ENCODE measurements at places on chromosomes 7 and 10.

GRCh38 chr10:11146402-11147171, 128.9 kb downstream of the CELF2 start:
- DNase-seq: no peak

- no peak for DNase-seq
Observed at GRCh38 chr10:98758463-98758862, 311.7 kb upstream of the HPS1 start.

DNA sequence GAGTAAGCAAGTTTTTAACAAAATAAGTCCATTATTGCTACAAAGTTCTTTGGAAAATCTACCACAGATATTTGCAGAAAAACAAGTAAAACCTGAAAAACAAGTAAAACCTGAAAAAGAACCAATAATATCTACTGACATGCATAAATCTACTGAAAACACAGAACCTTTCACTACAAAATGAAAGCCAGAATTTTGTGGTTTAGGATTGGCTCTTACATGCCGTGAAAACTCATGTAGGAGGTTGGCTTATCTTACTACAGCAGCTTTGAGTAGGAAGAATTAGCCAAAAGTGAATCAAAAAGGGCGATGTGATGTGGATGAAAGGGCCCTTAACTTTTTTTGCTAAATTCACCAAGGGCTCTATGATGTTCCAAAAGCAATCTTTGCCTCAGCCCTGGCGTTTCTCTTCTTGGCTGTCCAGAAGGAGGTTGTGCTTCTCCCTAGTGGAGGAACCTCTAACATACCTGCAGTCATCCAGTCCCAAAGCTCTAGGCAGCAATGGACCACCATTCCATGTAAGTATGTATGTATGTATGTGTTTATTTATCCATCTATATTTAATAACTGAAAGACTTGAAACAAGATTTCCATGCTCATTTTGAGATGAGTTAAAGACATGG, 93.5 kb upstream of the ZNF804B start:
- DNase-seq: no peak

GRCh38 chr7:70392877-70393435, 739.0 kb upstream of the GALNT17 start:
- no peak for DNase-seq

GRCh38 chr10:132609211-132609610, 71.6 kb downstream of the INPP5A start:
- DNase-seq: no peak

- no peak for DNase-seq
Observed at GRCh38 chr7:159271781-159272180, 127.1 kb upstream of the VIPR2 start.

- DNase-seq: no peak
Observed at GRCh38 chr7:47670729-47671128, 88.8 kb upstream of the TNS3 start.

DNA sequence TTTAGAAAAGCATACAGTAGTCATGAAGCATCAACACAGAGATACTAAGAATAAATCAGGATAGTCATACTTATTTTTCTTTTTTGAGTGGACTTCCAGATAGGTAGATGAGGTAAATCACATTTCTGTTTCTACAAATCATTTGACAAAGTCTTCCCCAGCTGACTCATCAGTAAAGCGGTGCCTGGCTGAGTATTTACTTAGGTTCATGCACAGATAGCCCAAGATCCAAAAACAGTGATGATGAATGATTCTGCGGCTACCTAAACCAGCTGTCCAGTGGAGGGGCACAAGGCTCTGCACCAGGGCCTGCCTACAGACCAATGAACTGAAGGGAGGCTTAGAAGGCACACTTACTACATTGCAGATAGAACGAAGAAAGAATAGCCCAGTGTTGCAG, 113.1 kb downstream of the PARP12 start:
- no peak for DNase-seq

GRCh38 chr7:128030263-128030653, 979 bp downstream of the LRRC4 start:
- DNase-seq: no peak

DNA sequence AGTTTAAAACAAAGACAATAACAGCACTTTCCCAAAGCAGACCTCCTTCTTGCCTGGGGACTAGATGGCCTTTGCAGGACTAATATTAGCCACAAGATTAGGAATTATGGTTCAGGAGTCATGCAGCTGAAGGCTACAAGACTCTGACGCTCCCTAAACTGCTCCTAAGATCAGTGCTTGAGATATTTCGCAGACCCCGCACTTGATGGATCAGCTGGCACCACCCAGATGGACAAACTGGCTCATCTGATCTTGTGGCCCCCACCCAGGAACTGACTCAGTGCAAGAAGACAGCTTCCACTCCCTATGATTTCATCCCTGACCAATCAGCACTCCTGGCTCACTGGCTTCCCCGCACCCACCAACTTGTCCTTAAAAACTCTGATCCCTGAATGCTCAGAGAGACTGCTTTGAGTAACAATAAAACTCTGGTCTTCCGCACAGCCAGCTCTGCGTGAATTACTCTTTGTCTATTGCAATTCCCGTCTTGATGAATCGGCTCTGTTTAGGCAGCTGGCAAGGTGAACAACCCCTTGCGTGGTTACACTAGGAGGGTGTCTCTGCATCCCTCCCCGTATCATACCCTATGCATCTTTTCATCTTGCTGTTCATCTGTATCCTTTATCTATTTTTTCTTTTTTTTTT, 26.9 kb upstream of the NRBF2 start:
- DNase-seq: no peak
